ENCODE measurements at places on chromosomes 11 and 22. TPM values are rescaled to one million over a fixed set of nuclear protein-coding genes. Genes with fewer than 3 reads are reported as not detected.

- ATAC-seq, result no peak
Observed at GRCh38 chr11:88332851-88333250, 4.7 kb downstream of the CTSC start.

DNA sequence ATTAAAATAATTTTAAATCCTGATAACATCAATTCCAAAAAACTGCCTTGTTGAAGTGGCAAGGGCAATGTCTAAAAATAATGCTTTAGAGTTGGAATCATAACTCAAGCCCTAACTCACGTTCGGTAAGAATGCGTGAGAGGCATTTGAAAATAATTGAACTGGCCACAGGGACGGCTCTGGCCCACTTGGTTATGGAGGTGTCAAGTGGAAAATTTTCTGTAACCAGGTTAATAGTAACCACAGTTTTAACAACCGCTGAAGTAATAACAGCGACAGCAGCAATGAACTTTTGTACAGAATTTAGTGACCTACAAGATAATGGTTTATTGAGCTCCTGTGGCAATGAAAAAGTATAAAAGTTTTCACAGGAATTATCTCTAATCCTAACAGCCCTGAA is 79.4 kb downstream of the ETS1 start:
- no peak for ATAC-seq

DNA sequence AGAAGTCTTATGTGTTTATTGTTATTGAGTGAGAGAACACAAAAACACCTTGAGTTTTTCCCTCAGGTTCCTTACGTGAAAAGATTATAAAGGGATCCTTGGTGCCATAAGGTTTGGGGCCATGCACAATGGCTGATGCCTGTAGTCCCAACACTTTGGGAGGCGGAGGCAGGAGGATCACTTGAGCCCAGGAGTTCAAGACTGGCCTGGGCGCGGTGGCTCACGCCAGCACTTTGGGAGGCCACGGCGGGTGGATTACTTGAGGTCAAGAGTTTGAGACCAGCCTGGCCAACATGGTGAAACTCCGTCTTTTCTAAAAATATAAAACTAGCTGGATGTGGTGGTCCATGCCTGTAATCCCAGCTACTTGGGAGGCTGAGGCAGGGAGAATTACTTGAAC is 5.4 kb downstream of the SMDT1 start:
- ATAC-seq, result no peak

DNA sequence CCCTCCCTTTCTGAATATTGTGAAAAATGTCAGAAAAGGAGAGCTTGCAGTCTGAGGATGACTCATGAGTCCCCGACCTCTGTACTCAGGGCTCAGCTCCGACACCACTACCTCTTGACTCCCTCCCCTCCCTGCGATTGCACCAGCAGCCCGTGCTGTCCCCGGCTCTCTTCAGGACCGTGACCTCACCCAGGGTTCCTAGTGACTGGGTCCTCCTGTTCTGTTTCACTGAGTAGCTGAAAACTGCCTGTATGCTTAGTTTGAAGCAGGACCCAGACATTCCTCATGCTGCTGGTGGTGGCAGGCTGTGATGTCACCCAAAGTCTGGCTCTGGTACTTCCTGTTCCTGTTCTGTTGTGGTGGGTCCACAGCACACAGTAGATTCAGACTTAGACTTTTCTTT is 11.7 kb downstream of the PHRF1 start:
- peak; percentile 34 for ATAC-seq

DNA sequence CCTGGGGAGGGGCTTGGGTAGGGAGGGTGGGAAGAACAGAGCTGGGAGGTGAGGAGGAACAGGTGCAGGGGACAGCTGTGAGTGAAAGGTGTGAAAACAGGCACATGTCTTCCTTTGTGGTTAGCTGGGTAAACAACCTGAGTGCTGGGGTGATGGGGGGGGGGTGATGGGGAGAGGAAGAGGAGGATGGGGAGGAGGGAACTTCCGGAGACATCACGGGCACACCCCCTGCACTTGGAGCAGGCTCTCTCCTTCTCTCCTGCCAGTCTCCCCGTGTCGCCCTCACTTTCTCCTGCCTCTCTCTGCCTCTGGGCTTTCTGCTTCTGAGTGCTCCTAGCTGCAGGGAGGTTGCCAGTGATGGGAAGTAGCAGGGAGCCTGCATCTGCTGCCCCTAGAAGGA is 8.8 kb downstream of the CXCR5 start:
- no peak for ATAC-seq

DNA sequence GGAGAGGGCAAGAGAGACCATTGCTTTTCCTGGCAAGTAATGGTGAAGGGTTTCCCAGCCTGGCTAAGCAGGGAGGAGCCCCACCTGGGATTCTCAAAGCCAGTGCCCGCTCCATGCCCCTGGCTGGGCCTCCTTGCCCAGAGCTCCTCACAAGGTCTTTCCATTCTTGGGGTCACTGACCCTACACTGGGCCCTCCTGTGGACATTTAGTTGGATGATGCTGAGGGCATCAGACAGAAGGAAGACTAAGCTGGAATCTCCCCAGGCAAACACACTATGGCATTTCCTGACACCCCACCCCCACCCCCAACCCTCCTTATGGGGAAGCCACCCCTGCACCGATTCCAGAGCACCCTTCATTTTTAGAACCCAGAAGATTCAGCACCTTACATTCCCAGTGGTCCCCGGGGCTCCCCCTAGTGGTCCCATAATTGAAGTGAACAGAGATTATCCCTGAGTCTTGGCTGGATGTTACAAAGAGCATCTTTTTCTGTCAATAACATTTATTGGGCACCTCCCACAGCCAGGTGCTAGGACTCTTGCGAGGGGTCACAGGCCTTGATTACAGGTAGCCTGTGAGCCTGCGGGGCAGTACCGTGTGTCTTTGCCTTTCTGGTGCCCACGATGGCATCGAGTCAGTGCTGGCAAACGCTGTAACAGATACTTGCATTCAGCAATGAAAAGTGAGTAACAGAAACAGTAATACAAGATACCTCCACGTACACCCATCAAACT is 548.5 kb downstream of the BUD13 start:
- peak; percentile 41 for ATAC-seq

DNA sequence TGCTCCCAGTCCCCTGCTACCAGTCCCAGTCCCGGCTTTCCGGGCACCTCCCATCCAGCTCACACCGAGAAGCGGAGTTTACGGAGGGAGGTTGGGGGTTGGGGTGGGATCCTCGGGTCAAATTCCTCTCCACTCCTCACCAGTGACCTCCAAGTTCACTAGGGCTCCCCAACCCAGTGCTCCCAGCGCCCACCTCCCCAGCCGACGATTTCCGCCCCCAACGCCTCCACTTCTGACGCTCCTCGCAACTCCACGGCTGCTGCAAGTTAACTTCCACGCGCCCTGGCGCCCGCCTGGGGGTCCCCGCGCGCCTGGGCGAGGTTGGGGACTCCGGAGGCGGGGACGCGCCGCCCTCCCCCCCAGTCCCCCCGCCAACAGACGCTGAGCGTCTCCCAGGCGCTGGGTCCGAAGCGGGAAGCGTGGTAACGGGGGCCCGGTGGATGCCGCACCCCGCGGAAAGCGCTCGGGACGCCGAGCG is 526 bp downstream of the TPST2 start:
- ATAC-seq, result peak; percentile 32

DNA sequence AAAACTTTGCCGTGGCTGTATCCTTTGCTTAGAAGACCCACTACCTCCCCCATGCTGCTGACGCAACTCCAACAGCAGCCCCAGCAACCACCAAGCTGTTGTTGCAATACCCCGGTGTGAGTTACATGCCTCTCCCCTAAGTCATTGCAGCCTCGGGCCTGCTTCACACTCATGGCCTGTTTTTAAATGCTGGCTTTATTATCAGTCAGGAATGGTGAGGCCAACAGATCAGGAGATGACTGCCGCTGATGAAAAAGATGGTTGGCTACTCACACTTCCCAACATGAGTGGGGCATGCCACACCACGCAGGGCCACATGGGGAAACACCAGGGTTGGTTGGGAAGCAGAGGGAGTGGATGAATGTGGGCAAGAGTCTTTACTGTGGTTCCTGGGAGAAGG is 171.5 kb upstream of the SYT13 start:
- ATAC-seq, result no peak

- peak; percentile 61 for ATAC-seq
Observed at GRCh38 chr11:122804161-122804560, 34.1 kb upstream of the CRTAM start.

GRCh38 chr11:119491753-119492510 is 69.0 kb upstream of the THY1 start:
- no peak for ATAC-seq

GRCh38 chr11:33329705-33330329 is 72.6 kb downstream of the HIPK3 start:
- ATAC-seq, result peak; percentile 81

- ATAC-seq, result peak; percentile 63
Observed at GRCh38 chr11:120108154-120108784, 29.6 kb downstream of the TRIM29 start.

GRCh38 chr11:10211470-10211869 is 82.5 kb downstream of the SBF2 start:
- no peak for ATAC-seq

DNA sequence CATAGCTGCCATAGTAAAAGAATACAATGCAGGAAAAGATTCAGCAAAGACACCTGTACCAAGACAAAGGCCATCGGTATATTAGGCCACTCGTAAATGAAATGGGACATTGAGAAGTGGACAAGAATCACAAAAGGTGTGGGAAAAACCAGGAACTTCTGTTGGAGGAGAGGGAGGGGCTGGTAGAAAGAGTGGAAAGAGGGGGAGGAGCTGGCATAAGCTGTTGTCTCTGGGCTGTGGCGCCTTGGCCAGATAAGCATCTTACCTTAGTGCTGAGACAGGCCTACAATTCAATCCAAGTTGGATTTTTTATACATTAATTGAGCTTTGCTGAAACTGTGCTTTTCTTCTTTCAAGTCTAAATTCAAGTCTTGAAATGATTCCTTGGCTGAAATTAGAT is 37.1 kb downstream of the ZNF202 start:
- ATAC-seq, result no peak

DNA sequence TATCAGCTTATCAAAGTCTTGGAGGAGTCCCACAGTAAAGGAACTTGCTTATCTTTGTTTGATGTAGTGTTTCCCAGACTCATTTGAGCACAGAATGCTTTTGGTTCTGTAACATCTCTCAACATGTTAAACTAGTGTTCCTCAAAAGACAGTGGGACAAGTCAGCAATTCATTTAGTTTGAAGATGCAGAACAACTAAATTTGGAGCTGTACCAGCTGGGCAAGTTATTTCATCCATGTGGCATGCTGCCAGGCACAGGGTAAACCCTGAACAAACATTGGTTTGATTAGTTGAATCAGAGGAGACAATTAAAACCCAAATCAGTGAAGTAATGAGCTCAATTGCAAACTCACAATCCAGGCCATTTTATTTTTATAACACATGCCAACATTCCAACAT is 141.2 kb downstream of the CSNK2A3 start:
- peak; percentile 63 for ATAC-seq

DNA sequence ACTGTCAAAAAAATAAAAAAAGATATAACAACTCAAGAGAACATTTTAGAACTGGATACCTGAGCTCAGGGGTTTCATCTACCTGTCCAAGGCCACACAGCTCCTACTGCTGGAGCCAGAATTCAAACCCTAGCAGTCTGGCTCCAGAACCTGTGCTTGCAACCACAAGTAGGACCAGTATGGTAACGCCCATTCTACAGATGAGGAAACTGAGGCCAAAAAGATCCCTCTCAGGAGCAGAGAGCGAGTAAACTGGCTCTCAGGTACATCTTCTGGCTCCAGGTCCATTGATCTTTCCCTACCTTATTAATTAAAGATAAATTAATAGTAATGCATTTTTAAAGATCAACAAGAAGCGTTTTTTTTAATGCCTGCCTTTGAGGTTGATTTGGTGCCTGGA is 19.2 kb downstream of the P2RX3 start:
- ATAC-seq, result no peak

DNA sequence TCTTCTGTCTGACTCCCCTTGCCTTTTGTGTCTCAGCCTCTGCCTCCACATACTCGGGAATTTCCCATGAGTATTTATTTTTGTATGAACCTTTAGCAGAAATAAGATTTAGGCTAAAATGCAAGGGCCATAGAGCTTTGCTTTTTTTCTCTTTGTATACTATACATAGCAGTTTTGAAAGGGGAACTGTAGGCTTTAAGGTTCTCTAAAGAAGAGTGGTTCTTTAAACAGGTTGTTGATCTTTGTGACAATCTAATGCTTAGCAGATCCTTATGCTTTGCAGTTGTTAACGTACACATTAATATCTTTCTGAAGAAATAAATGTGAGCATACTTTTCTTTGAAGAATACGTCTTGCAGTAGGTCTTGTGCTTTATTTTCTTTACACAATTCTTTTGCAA is 35.0 kb downstream of the TBCEL start:
- no peak for ATAC-seq

GRCh38 chr22:33204408-33204807 is 146.2 kb upstream of the SYN3 start:
- ATAC-seq, result no peak

DNA sequence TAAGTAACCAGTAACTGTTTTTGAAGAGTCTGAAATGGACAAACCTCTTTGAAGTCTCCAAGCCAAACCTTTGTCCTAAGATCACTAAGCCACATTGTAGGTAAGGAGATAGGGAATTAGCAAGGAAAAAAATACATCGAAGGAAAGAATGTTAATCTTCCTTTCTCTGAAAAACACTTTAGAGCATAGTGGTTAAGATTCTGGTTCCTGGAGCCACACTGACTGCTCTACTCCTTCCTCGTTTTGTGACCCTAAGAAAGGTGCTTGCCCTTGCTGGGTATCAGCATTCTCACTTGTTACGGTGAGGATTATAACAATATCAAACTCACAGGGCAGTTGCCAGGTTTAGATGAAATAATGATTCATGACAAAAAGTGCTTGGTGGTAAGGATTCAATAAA is 104.0 kb downstream of the SIK3 start:
- ATAC-seq, result no peak

CYB5R2 gene
- total RNA-seq, result 24.0 TPM

ABCC8 gene
- not detected for total RNA-seq

NAALADL1 gene
- total RNA-seq, result 2.7 TPM

LRRC32 gene
- total RNA-seq, result 9.0 TPM

ADAMTS8 gene
- total RNA-seq, result 0.56 TPM

TPBGL gene
- total RNA-seq, result not detected

C11orf91 gene
- total RNA-seq, result 1.1 TPM

OR51B2 gene
- total RNA-seq, result not detected

BEST1 gene
- 0.44 TPM for total RNA-seq

CHST1 gene
- 3.0 TPM for total RNA-seq

TUBA8 gene
- total RNA-seq, result 0.68 TPM

API5 gene
- total RNA-seq, result 64.2 TPM

MUC5AC gene
- not detected for total RNA-seq

All from esophagus mucosa (tissue), 1 donor.